EH (cell line): ENCODE measurements at places on chromosomes 7 and 10.

GRCh38 chr10:15369256-15370211, 1.6 kb downstream of the FAM171A1 start:
- peak; percentile 27 for DNase-seq

DNA sequence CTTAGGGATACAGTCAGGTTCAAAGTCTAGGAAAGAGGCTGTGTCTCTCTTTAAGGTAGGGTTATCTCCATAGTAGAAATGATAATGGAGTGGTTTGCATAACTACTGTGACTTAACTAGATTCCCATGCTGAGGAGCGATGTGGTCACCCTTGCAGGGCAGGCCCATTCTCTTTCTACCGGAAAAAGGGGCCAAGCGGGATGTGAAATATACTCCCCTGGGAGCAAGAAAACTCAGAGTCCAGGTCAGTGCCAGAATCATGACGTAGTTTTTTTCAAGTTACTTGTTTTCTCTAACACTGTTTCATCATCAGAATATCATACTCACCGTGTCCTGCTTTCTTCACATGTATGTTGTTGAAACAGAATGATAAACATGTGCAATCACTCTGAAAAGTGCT, 649.0 kb upstream of the ANKRD30A start:
- DNase-seq, result no peak

GRCh38 chr7:90229682-90230081, 15.3 kb upstream of the CFAP69 start:
- no peak for DNase-seq

GRCh38 chr7:138258197-138258559, 181.9 kb downstream of the AKR1D1 start:
- no peak for DNase-seq

DNA sequence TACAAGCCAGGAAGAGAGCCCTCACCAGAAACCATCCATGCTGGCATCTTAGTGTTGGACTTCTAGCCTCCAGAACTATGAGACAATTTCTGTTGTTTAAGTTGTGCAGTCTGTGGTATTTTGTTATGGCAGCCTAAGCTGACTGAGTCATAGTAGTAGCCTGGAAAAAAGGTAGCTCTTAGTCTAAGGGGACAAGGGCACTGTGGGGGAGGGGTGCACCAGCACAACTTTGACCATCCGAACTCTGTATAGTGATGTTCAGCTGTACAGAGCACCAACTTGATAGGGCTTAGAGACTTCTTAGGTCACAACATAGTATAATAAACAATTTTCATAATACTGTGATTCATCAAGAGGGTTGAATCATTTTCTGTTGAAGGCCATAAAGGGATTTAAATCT, 14.3 kb downstream of the EIF4EBP2 start:
- DNase-seq, result peak; percentile 63

GRCh38 chr10:110323503-110323902, 18.8 kb upstream of the SMNDC1 start:
- peak; percentile 95 for DNase-seq

- DNase-seq, result no peak
Observed at GRCh38 chr7:14826426-14826825, 76.1 kb downstream of the DGKB start.

- no peak for DNase-seq
Observed at GRCh38 chr10:126373147-126373546, 15.1 kb downstream of the ADAM12 start.

DNA sequence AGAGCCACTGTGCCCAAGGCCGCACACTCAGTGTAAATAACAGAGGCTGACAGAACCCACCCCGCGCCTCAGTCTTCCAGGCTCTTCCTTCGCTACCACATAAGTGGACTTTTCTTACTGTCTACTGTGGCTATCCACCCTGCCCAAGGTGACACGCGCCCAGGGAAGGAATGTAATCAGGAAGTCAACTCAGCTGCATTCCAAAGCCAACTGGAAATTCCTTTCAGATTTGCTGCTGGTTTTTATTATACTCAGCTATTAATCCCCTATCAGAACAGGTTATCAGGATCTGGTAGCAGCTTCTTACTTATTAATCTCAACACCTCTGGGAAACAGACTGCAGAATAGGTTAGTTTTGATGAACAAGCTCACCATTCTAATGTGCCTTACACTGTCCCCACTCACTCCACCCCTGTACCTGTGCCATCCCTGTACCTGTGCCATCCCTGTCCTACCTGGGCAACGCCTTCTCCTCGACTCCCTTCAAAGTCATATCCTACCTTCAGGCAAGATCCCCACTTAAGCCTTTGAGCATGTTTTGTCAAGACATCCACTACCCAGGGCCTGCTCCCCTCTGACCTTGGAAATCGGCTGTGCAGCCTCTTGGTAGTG, 90.7 kb downstream of the NHLRC2 start:
- DNase-seq, result peak; percentile 79

- no peak for DNase-seq
Observed at GRCh38 chr7:135167365-135167917, 3.1 kb downstream of the CYREN start.

DNA sequence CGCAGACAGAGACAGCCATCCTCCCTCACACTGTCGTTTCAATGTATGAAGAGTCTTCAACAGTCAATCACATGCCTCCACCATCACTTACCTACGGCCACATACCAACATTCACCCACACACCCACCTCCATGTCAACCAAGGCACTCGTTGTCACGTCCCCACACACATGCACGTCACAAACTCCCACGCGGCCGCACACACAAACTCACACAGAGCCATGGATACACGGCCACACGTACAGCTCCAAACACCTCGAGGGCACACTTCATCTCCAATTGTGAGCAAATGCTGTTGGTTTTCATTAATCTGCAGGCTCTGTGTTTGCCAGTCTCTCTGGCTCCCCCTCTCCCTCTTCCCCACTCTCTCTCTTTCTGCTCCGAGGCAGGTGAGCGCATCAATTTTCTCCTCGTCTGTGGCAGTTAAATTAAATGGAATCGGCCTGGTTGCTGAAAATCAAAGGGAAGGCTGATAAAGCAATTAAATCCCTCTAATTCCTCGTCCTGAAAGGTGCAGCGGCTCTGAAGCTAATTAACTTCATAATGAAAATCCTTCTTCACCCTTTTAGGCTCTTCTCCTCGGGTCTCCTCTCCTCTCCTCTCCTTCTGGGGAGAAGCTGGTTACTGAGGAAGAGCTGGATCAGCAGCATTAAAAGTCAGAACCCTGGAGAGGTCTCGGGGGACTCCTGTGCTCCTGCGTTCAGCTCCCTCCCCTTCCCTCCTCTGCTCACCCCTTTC, 53.8 kb upstream of the SLF2 start:
- DNase-seq, result no peak

DNA sequence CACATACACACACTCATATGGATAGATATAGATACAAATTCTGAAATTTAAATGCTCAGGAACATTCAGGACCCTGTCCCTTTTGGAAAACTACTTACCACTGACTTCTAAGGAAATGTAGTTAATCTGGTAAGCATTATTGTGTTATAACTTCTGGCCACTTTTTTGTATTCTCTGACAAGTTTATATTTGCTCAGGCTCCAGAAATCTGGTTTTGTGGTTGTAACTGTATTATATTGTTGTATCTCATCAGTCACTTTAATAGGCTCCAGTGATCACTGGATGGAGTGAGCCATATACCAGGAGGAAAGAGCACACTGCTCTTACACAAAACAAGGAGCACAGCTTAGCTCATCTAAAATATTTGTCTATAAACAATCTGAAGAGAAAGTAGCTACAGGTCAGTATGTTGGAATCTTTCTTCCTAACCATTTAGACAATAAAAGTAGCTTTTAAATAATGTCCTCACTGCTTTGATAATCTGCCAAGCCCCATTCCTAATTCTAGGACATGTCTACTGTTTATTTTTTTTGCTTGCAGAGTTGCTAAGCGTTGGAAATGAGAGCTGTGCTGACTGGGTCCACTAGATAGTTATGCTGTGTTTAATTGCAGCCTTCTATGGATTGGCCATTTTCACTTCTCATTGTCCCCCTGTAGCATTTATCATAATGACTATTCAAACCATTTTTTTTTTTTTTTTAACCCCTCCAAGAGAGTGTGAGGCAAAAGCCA, 43.8 kb downstream of the SMNDC1 start:
- peak; percentile 46 for DNase-seq

GRCh38 chr10:85413570-85413969, 953.0 kb downstream of the GRID1 start:
- no peak for DNase-seq

- no peak for DNase-seq
Observed at GRCh38 chr7:8499128-8499527, 65.7 kb downstream of the NXPH1 start.

- DNase-seq, result peak; percentile 13
Observed at GRCh38 chr7:84801396-84801795, 385.5 kb downstream of the SEMA3D start.

GRCh38 chr7:49483142-49483541, 290.3 kb upstream of the VWC2 start:
- DNase-seq, result no peak

DNA sequence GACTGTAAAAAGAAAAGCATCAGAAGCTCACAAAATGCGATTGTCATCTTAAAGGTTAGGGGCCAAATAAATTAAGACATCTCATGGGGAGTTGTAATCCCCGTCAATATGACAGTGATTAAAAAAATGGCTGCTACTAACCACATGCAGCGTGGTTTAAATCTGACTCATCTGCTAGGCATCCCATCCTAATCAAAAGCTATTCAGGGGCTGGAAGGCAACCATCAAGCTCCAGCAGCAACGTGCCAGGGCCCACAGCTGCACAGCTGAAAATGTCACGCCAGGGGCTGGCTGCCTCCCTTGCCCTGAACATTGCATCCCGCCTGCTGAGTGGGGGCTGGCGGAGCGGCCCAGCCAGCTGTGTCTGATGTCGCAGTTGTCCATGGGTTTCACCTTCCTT, 66.3 kb upstream of the FRMD4A start:
- peak; percentile 100 for DNase-seq

DNA sequence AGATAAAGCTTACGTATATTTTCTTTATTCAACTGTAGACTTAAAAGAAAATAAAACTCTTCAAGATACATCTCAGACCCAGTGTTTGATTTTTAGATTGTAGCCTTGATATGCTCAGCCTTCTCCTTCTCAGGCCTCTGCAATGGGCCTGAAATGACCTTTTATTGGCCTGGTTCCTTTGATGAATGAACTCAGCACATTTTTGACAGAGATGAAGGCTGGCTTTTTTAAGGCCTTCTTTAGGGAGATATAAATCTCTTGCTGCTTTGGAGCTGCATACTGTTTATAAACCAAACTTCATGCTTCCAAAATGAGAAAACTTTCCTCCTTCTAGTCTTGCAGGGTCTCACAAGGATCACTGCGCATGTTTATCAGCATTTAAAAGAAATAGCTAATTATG, 1049.8 kb downstream of the LRMDA start:
- peak; percentile 3 for DNase-seq

GRCh38 chr10:30750971-30751677, 121.6 kb upstream of the LYZL2 start:
- no peak for DNase-seq

- no peak for DNase-seq
Observed at GRCh38 chr10:93566435-93567276, at the start of gene FFAR4. Gene FFAR4 (plus strand): TSS chr10:93566665. CDS start chr10:93566721, 56 bp downstream.

GRCh38 chr10:78980815-78981214, 88.0 kb upstream of the ZMIZ1 start:
- no peak for DNase-seq

GRCh38 chr10:98168147-98168546, 33.7 kb downstream of the R3HCC1L start:
- DNase-seq, result no peak

- DNase-seq, result no peak
Observed at GRCh38 chr10:47114680-47115186, 185.3 kb upstream of the GDF10 start.

DNA sequence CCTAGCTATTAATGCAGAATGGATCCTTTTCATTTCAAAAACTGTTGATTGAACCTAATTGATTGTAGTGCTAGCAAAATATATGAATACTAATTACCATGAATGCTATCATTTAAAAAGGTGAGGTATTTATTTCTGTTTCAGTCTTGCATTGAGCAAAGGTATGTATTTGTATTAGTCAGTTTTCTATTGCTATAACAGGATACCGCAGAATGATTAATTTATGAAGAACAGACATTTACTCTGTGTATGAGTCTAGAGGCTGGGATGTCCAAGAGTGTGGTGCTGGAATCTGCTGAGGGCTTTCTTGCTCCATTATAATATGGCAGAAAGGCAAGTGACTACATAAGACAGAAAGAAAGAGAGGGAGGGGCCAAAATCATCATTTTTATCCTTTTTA, 199.2 kb downstream of the KIF20B start:
- DNase-seq, result no peak

- DNase-seq, result no peak
Observed at GRCh38 chr7:55104123-55104522, 85.3 kb downstream of the EGFR start.

DNA sequence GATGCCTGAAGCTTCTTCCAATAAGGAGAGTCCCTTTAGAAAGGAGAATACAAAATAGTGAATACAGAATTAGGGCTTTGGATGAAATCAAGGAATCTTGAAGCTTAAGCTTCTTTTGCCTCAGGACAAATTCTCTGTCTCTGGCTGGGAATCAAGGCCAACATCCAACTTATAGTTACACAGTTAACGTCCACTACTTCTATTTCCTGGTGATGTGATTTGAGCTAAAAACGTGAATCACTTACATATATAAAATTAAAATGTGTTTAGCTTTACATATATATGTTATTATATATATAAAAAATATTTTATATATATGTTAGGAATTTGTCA, 11.4 kb upstream of the INPP5F start:
- peak; percentile 29 for DNase-seq

DNA sequence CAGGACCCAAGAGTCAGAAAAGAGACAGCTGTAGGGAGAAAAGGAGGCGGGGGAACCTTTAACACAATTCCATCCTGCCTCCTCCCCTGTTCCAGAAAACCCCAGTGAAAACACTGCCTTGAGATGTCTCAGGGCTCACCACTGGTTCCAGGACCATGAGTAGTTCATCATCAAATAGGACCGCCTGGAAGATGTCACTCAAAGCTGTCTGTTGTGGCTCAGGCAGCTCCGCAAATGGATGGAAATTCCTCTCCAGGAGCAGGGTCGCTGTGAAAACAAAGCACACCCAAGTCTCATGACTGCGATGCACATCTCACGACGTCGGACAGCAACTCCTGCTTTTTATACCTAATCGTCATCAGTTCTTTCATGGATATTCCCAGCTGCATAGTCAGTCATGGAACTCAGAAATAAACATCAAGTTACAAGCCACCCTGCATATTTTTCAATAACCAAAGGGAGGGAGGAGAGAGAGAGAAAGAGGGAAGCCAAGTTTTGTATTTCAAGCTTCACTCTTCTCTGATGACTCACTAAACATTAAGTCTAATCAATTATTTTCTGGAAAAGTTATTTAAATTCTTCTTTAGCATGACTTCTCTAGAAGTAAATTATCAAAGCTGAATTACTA, 49.2 kb downstream of the GSDME start:
- DNase-seq, result no peak

- no peak for DNase-seq
Observed at GRCh38 chr7:117950601-117951260, 77.5 kb upstream of the CTTNBP2 start.

GRCh38 chr10:113921561-113922370, 67.3 kb downstream of the NHLRC2 start:
- no peak for DNase-seq

GRCh38 chr10:84348860-84349259, 20.5 kb downstream of the CCSER2 start:
- peak; percentile 84 for DNase-seq

GRCh38 chr10:23345861-23346260, 1.3 kb upstream of the C10orf67 start:
- peak; percentile 89 for DNase-seq

- DNase-seq, result no peak
Observed at GRCh38 chr10:128853537-128853936, 613.5 kb upstream of the MGMT start.
